ENCODE measurements at places on chromosomes 7 and 10.

DNA sequence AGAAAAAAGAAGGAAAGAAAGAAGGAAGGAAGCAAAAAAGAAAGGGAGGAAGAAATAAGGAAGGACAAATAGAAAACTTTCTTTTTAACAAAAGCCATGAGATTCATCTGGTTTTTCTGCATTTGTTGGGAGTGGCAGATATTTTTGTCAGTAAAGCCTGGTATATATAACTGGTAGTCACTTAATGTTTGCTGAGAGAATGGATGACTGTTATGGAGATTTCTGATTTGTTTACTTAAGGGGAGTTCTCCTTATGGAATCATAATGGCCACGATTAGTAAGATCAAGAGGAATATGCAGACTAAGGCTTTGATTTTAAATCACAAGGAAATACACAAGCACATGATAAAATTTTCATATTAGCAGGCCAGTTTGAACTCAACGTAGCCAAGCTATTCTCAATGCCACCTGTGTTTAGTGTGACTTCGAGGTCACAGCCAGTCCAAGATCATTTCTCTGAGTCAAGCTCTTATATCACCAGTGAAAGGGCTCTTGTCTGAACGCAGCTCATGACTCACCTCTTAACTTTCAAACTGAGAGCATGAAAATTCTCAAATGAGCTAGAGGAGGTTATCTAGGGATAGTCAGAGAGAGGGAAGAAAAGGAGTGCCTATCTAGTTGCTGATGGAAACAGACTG is 445.1 kb upstream of the ZMIZ1 start:
- peak; percentile 37 for DNase-seq
- no peak overlapping the region for H3K4me3 ChIP-seq
- no peaks in the 10 kb centered on the region for H3K27me3 ChIP-seq
- no peaks in the 10 kb centered on the region for H3K36me3 ChIP-seq
- H3K27ac ChIP-seq = no peak overlapping the region
- no peaks in the 10 kb centered on the region for H3K4me1 ChIP-seq

DNA sequence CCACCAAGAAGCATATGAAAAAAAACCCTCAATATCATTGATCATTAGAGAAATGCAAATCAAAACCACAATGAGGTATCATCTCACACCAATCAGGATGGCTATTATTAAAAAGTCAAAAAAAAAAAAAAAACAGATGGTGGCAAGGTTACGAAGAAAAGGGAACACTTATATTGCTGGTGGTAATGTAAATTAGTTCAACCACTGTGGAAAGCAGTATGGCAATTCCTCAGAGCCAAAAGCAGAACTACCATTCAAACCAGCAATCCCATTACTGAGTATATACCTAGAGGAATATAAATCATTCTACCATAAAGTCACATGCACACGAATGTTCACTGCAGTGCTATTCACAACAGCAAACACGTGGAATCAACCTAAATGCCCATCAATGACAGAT is 46.0 kb downstream of the CNOT4 start:
- no peak overlapping the region for H3K27ac ChIP-seq
- no peak for DNase-seq
- H3K4me3 ChIP-seq = no peak overlapping the region
- H3K4me1 ChIP-seq = no peaks in the 10 kb centered on the region

DNA sequence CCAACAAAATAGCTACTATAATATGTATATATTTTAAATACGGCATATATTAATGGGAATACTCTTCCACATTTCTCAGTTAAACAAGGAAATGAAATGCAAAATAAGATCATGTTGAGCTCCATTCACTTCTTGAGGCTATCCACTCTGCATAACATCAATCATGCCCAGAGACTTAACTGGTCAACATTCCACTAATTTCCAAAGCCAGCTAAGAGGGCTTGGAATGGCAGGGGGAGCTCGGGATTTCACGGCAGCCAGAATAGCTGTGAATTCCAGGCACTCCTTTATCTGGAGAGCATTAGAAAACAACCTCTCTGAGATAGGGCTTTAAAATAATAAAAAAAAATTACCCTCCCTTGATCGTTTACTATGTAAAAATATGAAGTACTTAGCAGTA is 194.9 kb upstream of the CDCA7L start:
- no peak for DNase-seq
- no peaks in the 10 kb centered on the region for H3K4me1 ChIP-seq
- H3K4me3 ChIP-seq = no peak overlapping the region
- no peak overlapping the region for H3K27ac ChIP-seq
- H3K36me3 ChIP-seq = peaks cover 47% of the 10 kb centered on the region

- peaks cover 3% of the 10 kb centered on the region for H3K4me1 ChIP-seq
- no peak for DNase-seq
- peaks cover 33% of the 10 kb centered on the region for H3K27me3 ChIP-seq
- peak overlapping the region; percentile 45 for H3K4me3 ChIP-seq
- peak overlapping the region; percentile 49 for H3K27ac ChIP-seq
Observed at GRCh38 chr7:22356010-22356691, 803 bp downstream of the RAPGEF5 start.

DNA sequence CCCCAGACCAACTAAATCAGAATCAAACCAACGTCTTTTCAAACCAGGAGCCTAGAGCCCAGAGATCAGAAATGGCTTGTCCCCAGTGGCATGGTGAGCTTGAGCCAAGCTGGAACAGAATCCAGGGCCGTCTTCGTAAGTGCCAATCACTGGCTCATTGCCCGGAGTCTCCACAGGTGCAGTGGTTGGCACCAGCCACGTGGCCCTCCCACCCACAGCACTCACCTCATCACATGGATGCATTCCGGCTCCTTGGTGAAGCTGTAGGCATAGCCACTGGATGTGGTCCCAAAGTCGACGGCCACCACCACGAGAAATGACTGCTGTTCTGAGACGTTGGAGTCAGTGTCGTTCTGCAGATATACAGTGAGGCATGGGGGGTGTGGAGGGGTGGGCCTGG is 37.4 kb downstream of the HSPA12A start:
- no peak overlapping the region for H3K4me3 ChIP-seq
- no peaks in the 10 kb centered on the region for H3K4me1 ChIP-seq
- no peaks in the 10 kb centered on the region for H3K27me3 ChIP-seq
- H3K27ac ChIP-seq = no peak overlapping the region
- DNase-seq = no peak

DNA sequence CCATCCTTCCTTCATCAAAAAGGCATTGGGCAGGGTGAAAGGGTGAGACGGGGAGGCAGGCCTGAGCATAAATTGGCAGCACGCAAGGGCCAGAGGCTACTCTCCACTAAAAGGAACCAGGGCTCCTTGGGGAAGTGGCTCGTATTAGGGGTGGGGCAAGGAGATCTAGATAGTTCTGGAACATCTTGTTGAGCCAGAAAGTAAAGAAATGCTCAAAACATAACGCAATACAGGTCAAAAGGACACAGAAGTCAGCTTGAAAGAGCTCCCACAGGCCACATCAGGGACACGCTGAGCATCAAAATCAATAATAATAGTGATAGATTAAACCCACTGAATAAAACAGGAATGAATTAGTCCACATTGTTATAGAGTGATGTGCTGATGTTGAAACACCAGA is 203.1 kb downstream of the ELMO1 start:
- H3K4me1 ChIP-seq = no peaks in the 10 kb centered on the region
- H3K4me3 ChIP-seq = no peak overlapping the region
- no peaks in the 10 kb centered on the region for H3K27me3 ChIP-seq
- H3K36me3 ChIP-seq = no peaks in the 10 kb centered on the region
- H3K27ac ChIP-seq = no peak overlapping the region

GRCh38 chr7:9983048-9983447 is 990.6 kb upstream of the PHF14 start:
- no peaks in the 10 kb centered on the region for H3K4me1 ChIP-seq
- H3K27me3 ChIP-seq = no peaks in the 10 kb centered on the region
- H3K27ac ChIP-seq = no peak overlapping the region
- DNase-seq = no peak

DNA sequence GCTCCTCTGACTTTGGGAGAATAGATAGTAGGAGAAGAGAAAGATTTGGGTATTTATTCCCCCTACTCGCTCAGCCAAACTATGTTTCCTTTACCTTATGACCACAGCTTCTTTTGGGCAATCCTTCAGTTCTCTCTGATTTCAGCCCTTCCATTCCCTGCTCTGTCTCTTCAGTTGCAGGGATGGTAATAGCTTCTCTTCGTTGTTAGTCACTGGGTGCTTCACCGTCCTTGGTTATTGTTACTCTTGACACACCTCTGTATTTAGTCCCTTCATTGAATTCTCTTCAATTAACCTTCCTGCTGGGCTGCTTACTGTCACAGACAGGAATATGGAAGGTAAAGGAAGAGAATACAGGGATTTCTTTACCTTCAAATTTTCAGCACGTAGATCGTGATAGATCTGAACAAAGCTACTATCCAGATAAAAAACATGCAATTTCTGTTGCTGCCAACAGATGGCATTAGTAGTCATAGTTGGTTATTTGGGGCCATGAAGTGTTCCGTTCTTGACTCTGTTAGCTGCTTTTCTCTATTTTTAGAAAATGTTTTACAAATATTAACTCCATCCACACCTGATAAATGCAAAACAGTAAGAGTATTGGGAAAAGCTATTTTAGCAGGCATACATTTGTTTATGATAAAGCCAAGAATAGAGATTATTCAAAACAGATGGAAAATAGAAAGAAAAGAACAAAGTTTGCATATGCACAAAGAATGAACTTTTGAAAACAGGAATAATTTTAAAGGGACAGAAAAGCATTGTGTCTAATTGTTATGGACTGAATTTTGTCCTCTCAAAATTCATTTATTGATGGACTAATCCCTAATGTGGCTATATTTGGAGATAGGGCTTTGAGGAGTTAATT is 14.0 kb upstream of the PTTG1IP2 start:
- no peaks in the 10 kb centered on the region for H3K4me1 ChIP-seq
- H3K27me3 ChIP-seq = no peaks in the 10 kb centered on the region
- H3K36me3 ChIP-seq = no peaks in the 10 kb centered on the region
- peak; percentile 46 for DNase-seq

DNA sequence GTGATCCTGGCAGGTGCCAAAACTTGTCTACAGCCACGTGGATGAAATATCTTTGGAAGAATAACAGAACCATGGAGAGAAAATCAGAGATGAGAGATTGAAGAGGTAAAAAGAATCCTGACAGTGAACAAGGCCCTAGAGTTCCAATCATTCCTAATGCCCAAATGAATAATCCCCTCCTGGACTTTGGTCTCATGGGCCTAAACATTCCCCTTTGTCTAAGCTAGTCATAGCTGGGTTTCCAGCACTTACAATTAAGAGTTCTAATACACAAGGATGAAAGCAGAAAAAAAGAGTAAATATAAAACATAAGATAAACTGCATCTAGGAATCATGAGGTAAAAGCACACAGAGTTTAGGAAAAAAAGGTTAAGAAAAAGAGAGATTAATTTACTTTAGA is 40.2 kb downstream of the ARHGAP12 start:
- no peaks in the 10 kb centered on the region for H3K27me3 ChIP-seq
- no peak for DNase-seq
- H3K36me3 ChIP-seq = no peaks in the 10 kb centered on the region
- H3K4me1 ChIP-seq = peaks cover 14% of the 10 kb centered on the region
- no peak overlapping the region for H3K4me3 ChIP-seq

GRCh38 chr7:108114117-108114841 is 15.9 kb downstream of the LAMB4 start:
- H3K27me3 ChIP-seq = no peaks in the 10 kb centered on the region
- no peak overlapping the region for H3K27ac ChIP-seq
- no peak for DNase-seq
- H3K4me3 ChIP-seq = no peak overlapping the region
- no peaks in the 10 kb centered on the region for H3K36me3 ChIP-seq
- H3K4me1 ChIP-seq = no peaks in the 10 kb centered on the region

DNA sequence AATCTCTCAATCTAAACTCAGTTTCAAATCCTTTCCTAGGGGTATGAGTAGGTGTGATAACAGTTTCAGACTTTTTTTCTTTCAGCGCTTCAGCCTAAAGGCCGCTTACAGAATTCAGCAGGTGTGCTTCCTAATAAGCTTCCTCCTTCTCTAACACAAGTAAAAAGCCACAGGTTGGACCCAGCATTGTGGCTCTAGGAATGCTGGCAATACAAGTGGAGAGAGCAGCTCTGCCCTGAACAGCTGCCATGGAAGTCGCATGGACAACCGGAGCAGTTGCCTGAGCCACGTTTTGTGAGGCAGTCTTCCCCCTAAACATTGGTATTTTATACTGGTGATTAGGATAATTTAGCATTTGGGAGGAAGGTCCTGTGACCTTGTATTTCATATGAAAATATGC is 83.5 kb downstream of the ST7 start:
- no peak overlapping the region for H3K27ac ChIP-seq
- DNase-seq = no peak
- peaks cover 7% of the 10 kb centered on the region for H3K4me1 ChIP-seq

DNA sequence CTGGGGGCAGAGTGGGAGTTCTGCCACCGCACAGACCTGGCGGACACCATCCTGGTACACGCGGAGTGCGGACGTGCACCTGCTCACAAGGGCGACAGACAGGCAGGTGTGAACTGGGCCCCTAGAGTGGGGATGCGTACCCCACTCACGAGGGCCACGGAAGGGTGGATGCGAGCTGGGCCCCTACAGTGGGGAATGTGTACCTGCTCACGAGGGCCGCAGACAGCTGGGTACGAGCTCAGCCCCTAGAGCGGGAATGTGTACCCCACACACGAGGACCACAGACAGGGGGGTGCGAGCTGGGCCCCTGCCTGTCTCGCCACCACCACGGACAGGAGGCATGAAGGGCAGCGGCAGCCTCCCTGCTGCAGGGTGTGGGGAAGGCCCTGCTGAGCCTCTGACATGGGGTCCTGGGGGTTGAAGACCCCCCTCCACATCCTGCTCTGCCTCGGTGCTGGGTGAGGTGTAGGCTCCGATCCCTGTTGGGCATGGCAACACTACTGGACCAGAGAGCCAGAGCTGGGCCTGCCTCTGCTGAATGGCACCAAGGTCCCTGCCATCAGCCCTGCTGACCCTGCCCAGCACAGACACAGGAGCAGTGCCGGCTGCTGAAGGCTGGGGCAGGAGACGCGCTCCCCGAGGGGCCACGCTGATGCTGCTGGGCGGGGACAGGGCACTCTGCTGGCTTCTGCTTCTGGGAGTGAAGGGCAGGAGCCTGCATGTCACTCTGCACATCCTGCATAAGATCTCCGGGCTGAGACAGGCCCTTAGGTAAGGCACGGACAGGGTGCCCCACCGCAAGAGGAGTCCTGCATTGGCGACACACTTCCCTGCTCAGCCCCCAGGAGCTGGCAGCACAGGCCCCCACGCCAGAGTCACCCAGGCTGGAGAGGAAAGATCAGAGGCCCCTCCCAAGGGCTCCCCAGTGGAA is 259.2 kb downstream of the MAD1L1 start:
- no peaks in the 10 kb centered on the region for H3K27me3 ChIP-seq
- H3K27ac ChIP-seq = no peak overlapping the region
- no peaks in the 10 kb centered on the region for H3K36me3 ChIP-seq
- no peak overlapping the region for H3K4me3 ChIP-seq

Data from left lung (tissue), 14 donors.